ENCODE measurements at places on chromosomes 7 and 10.

GRCh38 chr10:101397140-101397539 lies 43.2 kb downstream of the BTRC start:
- DNase-seq: no peak
- H3K27me3 ChIP-seq: no peaks in the 10 kb centered on the region

- no peak overlapping the region for H3K27ac ChIP-seq
- H3K36me3 ChIP-seq: no peaks in the 10 kb centered on the region
- no peak overlapping the region for H3K4me3 ChIP-seq
- H3K4me1 ChIP-seq: no peaks in the 10 kb centered on the region
- H3K27me3 ChIP-seq: no peaks in the 10 kb centered on the region
These were observed 20.9 kb downstream of the ANKIB1 start for GRCh38 chr7:92266415-92267241.

GRCh38 chr10:84293574-84294016 lies 34.8 kb upstream of the CCSER2 start:
- DNase-seq: no peak
- no peaks in the 10 kb centered on the region for H3K4me1 ChIP-seq
- no peaks in the 10 kb centered on the region for H3K36me3 ChIP-seq
- no peak overlapping the region for H3K4me3 ChIP-seq
- H3K27ac ChIP-seq: no peak overlapping the region

DNA sequence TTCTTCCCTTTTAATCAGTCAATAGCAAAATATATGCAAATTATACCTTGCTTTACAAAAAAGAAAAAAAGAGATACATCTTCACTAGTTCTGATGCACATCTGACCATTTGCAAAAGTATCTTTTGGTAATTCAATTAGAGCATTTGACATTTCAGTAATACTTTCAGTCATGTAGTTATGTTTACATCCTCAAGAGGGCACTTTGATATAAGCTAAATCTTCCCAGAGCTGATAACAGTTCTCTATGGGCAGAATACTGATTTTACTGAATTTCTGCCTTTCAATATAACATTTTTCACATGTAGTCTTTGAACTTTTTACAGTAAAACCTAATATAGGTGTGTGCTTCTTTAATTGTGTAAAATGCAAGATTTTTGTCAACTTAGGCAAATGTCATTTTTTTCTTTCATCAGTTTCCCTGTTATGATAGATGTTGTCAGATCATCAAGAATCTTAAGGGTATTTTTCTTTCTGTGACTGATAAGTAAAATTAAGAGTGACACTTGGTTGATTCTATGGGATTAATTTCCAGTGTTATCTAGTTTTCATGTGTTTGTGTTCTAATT lies 703.5 kb upstream of the SEMA3D start:
- no peaks in the 10 kb centered on the region for H3K36me3 ChIP-seq
- no peaks in the 10 kb centered on the region for H3K27me3 ChIP-seq
- no peaks in the 10 kb centered on the region for H3K4me1 ChIP-seq

- DNase-seq: no peak
- no peak overlapping the region for H3K27ac ChIP-seq
- H3K27me3 ChIP-seq: no peaks in the 10 kb centered on the region
- no peak overlapping the region for H3K4me3 ChIP-seq
- H3K4me1 ChIP-seq: no peaks in the 10 kb centered on the region
These were observed 654.5 kb upstream of the COBL start for GRCh38 chr7:51970961-51971665.

DNA sequence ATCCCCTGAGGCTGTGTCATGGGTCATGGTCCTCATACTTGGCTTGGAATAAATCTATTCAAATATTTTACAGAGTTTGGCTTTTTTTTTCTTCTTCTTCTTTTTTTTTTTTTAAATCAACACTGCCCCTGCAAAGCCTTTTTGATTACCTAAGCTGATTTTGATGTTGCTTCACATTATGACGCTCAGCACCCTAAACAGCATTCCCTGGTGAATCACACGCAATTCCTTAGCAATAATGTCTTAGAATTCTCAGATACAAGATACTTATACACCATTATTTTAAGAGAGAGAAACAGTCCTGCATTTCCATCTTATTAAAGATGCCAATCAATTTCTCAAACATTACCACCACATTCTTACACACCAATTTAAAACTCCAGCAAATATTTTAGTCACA lies 323.7 kb upstream of the IGFBP3 start:
- H3K27ac ChIP-seq: no peak overlapping the region
- no peaks in the 10 kb centered on the region for H3K27me3 ChIP-seq
- H3K36me3 ChIP-seq: no peaks in the 10 kb centered on the region
- DNase-seq: no peak
- no peak overlapping the region for H3K4me3 ChIP-seq

DNA sequence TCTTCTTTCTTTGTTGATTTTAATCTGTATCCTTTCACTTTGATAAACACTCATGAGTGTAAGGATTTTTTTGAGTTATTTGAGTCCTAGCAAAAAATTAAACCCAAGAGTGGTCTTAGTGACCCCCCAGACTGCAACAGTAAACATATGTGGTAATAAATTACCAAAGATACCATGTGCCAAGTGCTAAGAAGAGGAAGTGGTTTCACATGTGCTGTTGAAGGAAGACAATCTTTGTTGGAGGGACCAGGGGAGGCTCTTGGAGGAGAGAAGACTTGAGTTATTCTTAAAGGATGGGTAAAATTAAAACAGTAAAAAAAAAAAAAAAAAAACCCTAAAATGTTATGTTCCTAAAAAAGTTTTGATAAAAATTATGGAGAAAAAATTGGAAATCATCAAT lies 150.2 kb downstream of the SEC23IP start:
- no peaks in the 10 kb centered on the region for H3K4me1 ChIP-seq
- H3K27ac ChIP-seq: no peak overlapping the region
- H3K4me3 ChIP-seq: no peak overlapping the region
- no peak for DNase-seq

DNA sequence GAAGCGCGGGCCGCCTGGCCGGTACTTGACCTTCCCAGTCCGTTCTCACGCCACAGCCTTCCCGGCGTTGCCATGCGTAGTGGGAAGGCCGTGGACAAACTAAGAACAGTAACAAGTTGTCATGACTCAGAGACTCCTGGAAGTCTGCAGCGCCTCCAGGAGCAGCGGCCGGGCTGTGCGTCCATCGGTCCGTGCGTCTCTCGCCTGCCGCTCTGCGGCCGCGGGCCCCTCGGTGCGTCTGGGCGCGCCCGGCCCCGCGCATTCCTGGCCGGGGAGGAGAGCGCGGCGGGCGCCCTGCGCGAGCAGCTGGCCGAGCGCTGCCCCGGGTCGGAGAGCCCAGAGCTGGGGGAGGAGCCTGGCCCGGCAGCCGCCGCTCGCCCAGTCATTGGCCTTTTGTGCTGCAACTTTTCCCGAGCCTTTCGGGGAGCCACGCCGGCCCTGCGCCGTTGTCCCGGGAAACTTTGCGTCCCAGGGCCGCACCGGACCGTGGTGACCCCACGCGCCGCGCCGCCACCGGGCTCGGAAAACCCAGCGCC lies 123.7 kb downstream of the TACC2 start:
- H3K27ac ChIP-seq: no peak overlapping the region
- peaks cover 23% of the 10 kb centered on the region for H3K27me3 ChIP-seq
- no peak overlapping the region for H3K4me3 ChIP-seq
- H3K4me1 ChIP-seq: no peaks in the 10 kb centered on the region
- no peak for DNase-seq

DNA sequence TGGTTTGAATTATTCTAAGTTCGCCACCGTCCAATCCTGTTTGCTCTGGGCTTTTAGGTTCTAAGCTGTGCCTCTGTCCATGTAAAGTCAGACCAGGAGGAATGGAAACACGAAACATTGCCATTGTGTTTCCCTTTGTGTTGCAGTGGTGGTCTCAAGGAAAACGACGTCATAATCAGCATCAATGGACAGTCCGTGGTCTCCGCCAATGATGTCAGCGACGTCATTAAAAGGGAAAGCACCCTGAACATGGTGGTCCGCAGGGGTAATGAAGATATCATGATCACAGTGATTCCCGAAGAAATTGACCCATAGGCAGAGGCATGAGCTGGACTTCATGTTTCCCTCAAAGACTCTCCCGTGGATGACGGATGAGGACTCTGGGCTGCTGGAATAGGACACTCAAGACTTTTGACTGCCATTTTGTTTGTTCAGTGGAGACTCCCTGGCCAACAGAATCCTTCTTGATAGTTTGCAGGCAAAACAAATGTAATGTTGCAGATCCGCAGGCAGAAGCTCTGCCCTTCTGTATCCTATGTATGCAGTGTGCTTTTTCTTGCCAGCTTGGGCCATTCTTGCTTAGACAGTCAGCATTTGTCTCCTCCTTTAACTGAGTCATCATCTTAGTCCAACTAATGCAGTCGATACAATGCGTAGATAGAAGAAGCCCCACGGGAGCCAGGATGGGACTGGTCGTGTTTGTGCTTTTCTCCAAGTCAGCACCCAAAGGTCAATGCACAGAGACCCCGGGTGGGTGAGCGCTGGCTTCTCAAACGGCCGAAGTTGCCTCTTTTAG lies 46.3 kb upstream of the DMBT1 start:
- H3K27me3 ChIP-seq: no peaks in the 10 kb centered on the region
- no peak overlapping the region for H3K27ac ChIP-seq
- no peak for DNase-seq
- H3K36me3 ChIP-seq: no peaks in the 10 kb centered on the region

GRCh38 chr7:98470485-98471240 lies 69.8 kb upstream of the BAIAP2L1 start:
- no peak for DNase-seq
- H3K27ac ChIP-seq: no peak overlapping the region
- peaks cover 21% of the 10 kb centered on the region for H3K27me3 ChIP-seq
- H3K4me3 ChIP-seq: no peak overlapping the region

DNA sequence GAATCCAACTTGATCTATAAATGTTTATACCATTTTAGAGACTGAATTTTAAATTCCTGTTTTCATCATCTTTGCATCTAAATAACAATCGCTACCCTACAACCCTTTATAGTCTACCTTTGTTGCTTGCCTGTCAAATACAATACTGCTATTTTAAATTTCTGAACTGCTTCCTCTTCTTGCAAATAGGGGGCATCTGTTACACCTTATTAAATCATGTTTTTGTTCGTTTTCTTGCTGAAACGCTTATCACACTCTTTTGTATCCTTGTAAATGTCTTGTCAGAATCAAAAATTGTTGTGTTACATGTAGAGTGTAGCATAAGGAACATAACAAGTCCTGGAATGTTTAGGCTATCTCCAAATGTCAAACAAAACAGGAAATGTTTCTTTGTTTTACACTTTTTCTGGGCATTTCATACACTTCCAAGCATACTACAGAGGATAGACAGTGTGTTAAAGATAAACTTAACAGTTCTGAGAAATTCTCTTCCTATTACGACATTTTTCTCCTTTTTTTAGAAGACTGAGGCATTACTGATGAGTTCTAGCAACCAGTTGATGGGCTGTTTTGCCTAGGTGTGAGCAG lies 281.3 kb downstream of the GPR158 start:
- no peaks in the 10 kb centered on the region for H3K27me3 ChIP-seq
- no peaks in the 10 kb centered on the region for H3K36me3 ChIP-seq
- H3K4me3 ChIP-seq: no peak overlapping the region
- H3K4me1 ChIP-seq: no peaks in the 10 kb centered on the region
- H3K27ac ChIP-seq: no peak overlapping the region

DNA sequence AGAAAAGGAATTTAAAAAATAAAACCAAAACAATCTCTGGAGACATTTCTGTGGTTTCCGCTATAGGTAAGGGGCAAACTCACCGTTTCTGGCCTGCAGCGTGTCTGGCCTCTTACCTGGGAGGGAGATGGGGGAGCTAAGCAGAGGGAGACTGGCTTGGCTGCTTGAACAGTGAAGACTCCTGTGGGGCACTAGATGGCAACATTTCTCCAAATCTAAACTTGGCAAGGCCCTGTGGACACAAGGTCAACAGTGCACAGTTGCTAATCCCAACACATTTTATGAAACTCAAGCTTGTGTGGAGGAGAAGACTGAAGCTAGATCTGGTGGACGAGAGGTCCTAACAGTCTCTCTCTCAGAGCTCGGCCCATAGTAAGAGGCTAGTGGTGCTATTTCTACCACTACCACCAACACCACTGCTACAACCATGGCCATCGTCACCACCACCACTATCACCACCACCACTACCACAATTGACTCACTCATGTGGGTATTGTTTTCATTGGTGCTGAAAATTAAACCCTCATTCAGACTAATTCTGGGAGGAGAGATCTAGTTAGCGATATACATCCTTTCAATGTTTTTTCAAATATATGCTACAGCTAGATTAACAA lies 28.4 kb upstream of the CDHR3 start:
- no peaks in the 10 kb centered on the region for H3K27me3 ChIP-seq
- no peak overlapping the region for H3K4me3 ChIP-seq
- H3K27ac ChIP-seq: no peak overlapping the region
- no peaks in the 10 kb centered on the region for H3K4me1 ChIP-seq
- DNase-seq: no peak
- no peaks in the 10 kb centered on the region for H3K36me3 ChIP-seq

DNA sequence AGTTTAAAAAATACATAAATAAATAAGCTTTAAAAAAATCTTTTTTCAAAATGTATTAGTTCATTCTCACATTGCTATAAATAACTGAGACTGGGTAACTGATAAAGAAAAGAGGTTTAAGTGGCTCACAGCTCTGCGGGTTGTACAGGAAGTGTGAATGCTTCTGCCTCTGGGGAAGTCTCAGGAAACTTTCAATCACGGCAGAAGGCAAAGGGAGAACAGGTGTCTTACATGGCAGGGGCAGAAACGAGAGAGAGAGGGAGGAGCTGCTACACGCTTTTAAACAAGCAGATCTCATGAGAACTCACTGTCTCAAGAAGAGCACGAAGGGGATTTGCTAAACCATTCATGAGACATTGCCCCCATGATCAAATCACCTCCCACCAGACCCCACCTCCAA lies 114.6 kb downstream of the DNAJC1 start:
- H3K4me3 ChIP-seq: no peak overlapping the region
- peaks cover 3% of the 10 kb centered on the region for H3K36me3 ChIP-seq
- peak; percentile 40 for DNase-seq
- H3K27me3 ChIP-seq: no peaks in the 10 kb centered on the region
- peaks cover 11% of the 10 kb centered on the region for H3K4me1 ChIP-seq
- no peak overlapping the region for H3K27ac ChIP-seq

DNA sequence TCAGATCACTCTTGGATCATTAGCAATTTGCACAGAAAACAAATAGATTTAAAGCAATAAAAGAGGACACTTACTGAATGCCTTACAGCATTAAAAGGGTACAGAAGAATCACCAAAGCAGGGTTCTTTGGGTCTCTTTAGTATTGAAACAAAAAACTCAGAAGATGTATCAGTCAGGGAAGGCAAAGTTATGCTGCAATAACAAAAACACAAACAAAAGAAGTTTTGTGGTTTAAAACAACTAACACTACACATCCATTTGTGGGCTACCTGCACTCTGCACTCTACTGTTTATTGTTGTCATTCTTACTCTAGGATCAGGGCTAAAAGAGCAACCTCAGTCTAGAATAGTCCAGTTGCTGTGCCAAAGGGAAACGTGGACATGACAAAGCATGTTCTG lies 216.4 kb downstream of the GPAM start:
- H3K4me3 ChIP-seq: no peak overlapping the region
- H3K36me3 ChIP-seq: no peaks in the 10 kb centered on the region
- DNase-seq: no peak
- no peaks in the 10 kb centered on the region for H3K27me3 ChIP-seq

GRCh38 chr7:50828801-50829200 lies 46.1 kb upstream of the GRB10 start:
- no peaks in the 10 kb centered on the region for H3K27me3 ChIP-seq
- no peaks in the 10 kb centered on the region for H3K36me3 ChIP-seq
- H3K4me1 ChIP-seq: peaks cover 3% of the 10 kb centered on the region
- H3K27ac ChIP-seq: no peak overlapping the region
- no peak overlapping the region for H3K4me3 ChIP-seq

GRCh38 chr7:80838643-80839042 lies 80.2 kb downstream of the SEMA3C start:
- DNase-seq: no peak
- H3K27ac ChIP-seq: no peak overlapping the region
- no peaks in the 10 kb centered on the region for H3K27me3 ChIP-seq
- H3K36me3 ChIP-seq: no peaks in the 10 kb centered on the region
- H3K4me1 ChIP-seq: no peaks in the 10 kb centered on the region
- H3K4me3 ChIP-seq: no peak overlapping the region
